HT1080 (cell line): ENCODE measurements at places on chromosomes 7 and 10.

DNA sequence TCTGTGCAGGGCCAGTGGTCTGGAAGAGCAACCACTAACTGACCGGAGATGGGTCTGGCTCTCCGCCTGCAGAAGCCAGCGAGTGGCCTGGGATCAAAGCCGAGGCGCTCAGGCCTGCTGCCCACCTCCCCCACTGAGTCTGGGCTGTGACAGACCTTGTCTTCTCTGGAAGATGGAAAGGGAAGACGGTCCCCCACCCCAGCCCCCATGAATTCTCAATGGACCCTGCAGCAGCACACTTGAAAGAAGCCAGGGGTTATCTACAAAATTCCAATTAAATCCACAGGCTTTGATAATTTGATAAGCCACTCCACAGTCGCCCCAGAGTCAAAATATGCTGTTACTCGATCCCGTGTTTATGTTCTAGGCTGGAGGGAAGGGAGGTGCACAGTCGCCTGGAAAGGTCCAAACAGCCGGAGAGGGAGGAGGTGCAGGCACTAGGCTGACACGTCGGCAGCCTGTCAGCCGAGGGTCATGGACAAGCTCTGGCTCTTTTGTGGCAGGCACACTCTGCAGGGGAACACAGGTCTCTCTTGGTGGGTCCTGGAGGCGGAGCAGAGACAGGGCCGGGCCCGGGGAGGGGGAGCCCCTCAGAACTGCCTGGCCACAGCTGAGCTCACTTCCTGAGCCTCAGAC is 134.9 kb downstream of the SH3PXD2A start:
- no peak for DNase-seq

DNA sequence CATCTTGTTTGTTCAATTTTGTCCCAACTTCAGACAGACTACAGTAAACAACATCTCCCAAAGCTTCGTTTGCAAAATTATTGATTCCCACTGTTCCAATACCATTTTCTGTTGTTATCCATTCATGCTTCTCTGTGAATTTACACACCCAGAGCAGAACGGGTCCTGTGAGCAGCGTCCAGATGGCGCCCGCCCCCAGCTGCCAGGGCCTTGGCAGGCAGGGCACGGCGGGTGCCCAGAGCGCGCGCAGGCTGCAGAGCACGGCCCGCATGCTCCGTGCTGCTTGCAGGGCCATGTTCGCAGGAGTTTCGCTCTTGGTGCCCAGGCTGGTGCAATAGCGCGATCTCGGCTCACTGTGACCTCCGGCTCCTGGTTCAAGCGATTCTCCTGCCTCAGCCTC is 32.5 kb upstream of the SEPTIN7 start:
- no peak for DNase-seq

- DNase-seq, result peak; percentile 98
Measured at GRCh38 chr10:62433181-62433692, 59.1 kb downstream of the ZNF365 start.

DNA sequence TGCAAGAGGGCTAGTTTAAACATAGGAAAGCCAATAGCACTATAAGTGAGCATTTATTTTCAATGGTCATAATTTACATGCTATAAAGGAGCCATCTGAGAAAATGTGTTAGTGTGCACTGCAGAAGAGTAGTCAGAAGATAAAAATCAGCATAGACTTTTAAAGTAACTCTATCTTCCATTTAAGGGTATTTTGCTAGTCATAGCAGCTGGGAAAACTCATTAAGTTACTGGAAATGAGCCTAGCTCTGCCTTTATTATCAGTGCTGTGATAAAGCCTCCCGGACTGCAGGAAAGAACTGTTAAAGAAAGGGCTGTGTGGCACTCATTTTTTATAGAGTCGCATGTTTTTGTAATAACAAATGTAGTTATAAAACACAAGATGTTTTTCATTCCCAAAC is 825.8 kb upstream of the POM121L12 start:
- DNase-seq, result no peak

GRCh38 chr7:95342642-95343307 is 18.4 kb upstream of the PON1 start:
- no peak for DNase-seq

GRCh38 chr7:133117452-133117851 is 35.6 kb upstream of the CHCHD3 start:
- no peak for DNase-seq

DNA sequence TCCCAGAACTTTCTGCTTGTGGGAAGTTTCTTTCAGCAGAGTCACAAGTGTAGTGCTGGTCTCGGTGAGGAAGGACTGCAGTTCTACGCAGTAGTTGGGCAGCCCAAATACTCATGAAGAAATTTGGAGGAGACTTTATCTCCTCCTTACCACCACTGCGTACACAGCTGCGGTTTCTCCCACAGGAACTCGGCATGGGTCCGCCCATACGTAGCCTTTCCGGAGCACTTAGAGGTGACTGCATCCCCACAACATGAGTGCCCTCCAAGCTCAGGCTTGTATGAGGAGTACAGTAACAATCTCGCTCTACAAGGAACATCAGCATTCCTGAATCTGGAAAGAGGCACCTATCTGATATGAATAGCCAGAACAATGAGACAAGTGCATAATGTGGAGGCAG is 549.2 kb upstream of the SEMA3D start:
- no peak for DNase-seq

DNA sequence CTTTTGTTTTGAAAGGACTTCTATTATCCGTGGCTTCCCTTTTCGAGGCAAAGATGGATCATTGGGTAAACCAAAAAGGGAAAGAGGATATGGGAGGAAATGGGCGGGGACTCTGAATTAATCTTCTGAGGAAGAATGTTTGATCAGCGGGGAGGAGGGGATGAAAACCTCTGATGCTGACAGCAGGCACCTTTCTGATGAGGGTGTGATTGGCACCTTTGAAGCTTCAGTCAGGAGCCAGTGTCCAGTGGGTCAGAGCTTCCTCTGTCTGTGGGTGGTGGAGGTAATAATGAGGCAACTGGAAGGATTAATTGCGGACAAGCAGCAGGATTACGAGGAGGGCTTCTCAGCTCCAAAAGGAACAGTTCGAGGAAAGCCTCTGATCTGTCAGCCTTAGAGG is 877.6 kb downstream of the LRMDA start:
- DNase-seq, result no peak

GRCh38 chr7:7820939-7821338 is 102.5 kb upstream of the RPA3 start:
- DNase-seq, result no peak

DNA sequence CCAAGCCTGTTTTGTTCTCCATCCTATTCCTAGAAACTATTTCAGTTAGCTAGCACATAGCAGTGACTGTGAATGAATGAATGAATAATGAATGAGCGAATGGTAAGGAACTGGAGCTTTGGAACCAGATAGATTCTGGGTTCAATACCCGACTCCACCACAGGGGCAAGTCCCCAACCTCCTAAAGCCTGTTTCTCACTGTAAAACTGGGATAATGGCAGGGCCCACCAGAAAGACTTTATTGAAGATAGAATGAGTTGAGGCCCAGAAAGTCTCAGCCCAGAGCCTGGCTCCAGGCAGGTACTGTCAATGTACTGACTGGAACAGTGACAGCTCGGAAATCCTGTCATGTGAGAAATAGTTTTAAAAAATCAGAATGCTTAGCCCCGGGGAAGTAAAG is 1.1 kb upstream of the CDH23 start:
- DNase-seq, result no peak

- DNase-seq, result no peak
Measured at GRCh38 chr7:143417734-143418383, 9.2 kb upstream of the EPHA1 start.

DNA sequence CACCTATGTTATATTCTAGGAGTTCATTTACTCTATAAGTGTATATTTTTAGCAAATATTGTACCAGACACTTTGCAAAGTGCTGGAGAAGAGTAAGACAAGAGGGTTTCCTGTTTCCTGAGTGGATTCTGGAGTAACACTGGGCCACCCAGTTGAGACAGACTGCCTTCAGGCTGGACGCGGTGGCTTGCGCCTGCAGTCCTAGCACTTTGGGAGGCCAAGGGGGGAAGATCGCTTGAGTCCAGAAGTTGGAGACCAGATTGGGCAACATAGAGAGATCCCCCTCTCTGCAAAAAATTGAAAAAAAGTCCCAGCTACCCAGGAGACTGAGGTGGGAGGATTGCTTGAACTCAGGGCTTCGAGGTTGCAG is 772 bp upstream of the ZSCAN25 start:
- DNase-seq, result no peak

DNA sequence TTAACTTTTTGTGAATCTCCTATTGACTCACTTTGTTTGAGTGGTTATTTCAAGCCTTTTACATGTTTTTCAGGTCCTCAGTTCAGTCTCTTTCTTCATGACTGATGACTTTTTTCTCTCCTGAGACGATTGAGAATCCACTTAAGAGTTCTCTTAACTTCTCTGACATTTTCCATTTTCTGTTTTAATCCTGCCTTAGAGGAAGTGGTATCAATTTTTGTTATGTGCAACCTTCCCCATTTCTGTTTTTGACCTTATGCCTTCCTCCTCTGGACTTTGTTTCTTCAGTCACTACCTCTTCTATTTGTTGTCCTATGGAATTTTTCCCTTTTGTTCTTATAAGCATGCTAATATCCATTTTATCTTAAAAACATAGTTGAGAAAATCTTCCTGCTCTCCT is 2.4 kb downstream of the PSMC2 start:
- DNase-seq, result no peak

- no peak for DNase-seq
Measured at GRCh38 chr7:36160313-36160712, 7.3 kb downstream of the EEPD1 start.

DNA sequence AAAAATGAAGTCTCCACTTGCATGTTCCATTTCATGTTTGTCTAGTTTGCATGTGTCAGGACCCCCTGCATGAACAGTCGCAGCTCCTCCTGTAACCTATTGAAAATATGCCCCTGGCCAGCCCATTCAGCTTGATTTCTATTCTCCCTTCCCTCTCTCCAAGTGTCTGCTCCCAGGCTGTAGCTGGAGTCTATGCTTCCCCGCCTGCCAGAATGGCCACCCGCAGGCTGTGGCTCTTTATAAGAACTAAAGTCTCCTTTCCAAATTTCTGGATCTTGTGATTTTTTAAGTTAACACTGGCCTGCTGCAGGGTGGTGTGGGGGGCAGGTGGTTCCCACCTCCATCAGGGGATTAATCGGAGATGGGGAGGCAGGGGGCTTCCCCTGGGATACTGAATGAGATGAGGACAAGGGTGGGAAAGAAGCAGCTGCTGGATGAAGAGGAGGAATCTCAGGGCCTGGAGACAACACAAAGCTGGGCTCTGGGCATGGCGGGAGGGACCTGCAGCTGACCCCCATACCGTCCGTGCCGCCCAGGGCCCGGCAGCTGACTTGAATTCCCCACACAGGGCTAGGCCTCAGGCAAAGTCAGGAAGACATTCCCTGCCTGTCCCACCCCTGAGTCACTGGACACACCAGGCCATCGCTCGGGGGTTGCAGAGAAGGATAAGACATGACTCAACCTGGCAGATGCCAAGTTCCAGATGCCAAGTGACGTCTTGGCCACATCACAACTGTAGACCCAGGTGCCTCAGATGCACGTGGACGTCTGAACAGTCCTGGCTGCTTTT is 399.5 kb upstream of the FOXK1 start:
- DNase-seq, result peak; percentile 89
